ENCODE measurements at places on chromosomes 5 and 9. TPM values are rescaled to one million over a fixed set of nuclear protein-coding genes. Genes with fewer than 3 reads are reported as not detected.

The OTULINL gene
- 30.4 TPM for total RNA-seq

The SPINK7 gene
- not detected for total RNA-seq

The ZBTB5 gene
- 13.3 TPM for total RNA-seq

The CMBL gene
- total RNA-seq, result 1.2 TPM

The EGFL7 gene
- 0.43 TPM for total RNA-seq

The SLC6A18 gene
- total RNA-seq, result not detected

DNA sequence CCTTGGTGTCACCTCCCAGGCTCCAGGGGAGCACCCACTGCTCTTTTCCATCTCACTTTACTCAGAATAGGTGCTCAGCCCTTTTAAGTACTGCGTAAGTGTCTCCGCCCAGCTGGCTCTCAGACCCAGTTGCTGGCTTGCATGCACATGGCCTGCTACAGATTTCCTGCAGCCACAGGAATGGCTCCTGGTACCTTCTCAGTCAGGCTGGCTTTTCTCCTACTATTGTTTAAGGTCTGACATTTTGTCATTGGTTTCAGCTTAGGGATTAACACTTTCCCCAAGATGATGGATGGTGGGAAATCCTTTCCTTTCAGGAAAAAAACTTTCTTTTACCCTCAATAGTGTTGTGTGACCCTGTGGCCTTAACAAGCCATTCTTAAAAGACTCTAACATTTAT lies 1652.3 kb upstream of the WWC1 start:
- no peak for DNase-seq

DNA sequence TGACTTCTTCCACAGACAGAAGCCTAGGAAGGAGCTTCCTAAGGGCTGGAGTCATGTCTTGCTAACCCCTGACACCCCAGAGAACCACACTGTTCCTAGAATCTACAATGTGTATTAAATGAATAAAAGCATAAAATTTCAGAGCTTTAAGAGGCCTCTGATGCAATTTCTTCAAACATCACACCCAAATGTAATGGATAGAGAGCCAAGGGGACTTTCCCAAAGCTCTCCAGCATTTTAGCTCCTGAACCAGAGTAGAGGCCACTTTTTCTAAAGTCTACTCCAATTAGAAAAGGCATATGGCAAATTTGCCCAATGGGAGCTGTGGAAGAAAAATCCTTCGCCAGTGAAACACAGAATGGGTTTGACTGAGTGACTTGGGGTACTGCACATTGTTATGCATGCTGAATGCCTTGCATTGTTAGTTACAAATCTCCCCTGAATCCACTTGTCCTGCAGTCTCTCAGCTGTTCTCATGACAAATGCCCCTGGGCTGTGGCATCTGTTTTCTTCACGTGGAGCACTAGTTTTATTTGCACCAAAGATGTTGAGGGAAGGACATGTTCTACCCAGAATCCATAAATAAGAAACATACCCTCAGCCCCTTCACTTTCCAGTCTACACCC lies 334.0 kb downstream of the ASTN2 start:
- no peak for DNase-seq

GRCh38 chr5:173163219-173163618 lies 18.9 kb downstream of the BNIP1 start:
- DNase-seq, result no peak

DNA sequence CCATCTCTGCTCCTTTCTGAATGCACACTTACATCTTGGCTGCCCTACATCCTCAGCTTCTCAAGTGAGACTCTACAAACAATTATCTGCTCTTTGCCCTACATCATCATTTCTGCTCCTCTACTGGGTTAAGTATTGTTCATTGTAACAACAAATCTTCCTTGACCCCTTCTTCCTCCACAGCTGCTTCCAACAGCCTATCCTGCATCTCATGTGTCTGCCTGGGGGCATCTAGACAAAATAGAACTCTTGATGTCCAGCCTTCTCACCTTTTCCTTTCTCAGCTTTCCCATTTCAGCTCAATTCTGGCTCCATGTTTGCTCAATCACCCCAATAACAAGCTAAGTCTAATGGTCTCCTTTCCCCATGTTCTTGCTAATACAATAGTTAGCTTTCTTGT lies 509.8 kb downstream of the DIRAS2 start:
- no peak for DNase-seq
